ENCODE measurements at places on chromosomes 16 and 17.
A peak's percentile ranks its signal among the peaks of the same experiment; 100 is the strongest.

DNA sequence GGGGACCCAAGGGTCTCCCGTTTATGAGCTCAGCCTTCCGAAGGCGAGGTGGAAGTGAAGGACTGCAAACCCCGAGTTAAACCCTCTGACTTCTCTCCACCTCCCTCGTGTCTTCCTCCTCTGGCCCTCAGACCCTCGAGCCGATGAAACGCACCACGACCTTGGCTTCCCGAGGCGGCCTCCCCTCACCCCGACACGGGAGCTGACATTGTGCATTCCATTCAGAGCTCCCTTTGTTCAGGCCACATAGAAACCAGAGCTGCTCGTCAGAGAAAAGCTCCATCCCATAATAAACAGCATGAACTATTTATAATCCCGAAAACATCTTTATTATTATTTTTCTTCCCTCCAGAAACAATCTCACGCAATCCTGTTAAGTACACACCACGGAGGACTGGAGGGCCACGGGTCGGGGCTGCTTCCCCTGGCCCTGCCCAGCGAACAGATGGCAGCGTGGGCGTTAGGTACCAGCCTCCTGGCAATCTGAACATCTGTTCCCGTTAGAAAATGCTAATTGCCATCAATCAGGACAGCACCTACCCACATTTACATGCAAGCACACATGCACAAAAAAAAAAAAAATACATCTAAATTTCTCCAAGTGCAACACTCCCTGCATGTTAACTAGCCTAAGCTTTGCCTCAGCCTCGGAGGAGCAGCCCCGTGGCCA, 145.7 kb downstream of the RBFOX3 start:
- no peak for DNase-seq

GRCh38 chr16:6528217-6528616, 804.4 kb upstream of the RBFOX1 start:
- no peak for DNase-seq

DNA sequence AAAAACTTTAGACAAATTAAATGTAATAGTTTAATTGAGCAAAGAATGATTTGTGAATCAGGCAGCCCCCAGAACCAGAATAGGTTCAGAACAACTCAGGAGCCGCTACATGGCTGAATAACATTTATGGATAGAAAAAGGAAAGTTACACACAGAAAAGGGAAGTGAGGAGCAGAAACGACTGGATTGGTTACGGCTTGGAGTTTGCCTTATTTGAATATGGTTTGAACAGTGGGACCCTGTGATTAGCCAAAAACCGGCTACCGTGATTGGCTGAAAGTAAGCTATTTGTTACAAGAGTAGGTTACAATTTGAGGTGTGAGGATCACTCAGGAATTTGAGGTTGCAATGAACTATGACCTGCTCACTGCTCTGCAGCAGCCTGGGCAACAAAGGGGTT, 1139.8 kb downstream of the CDH11 start:
- DNase-seq: no peak

GRCh38 chr16:11051430-11051829, 107.1 kb downstream of the CLEC16A start:
- no peak for DNase-seq

DNA sequence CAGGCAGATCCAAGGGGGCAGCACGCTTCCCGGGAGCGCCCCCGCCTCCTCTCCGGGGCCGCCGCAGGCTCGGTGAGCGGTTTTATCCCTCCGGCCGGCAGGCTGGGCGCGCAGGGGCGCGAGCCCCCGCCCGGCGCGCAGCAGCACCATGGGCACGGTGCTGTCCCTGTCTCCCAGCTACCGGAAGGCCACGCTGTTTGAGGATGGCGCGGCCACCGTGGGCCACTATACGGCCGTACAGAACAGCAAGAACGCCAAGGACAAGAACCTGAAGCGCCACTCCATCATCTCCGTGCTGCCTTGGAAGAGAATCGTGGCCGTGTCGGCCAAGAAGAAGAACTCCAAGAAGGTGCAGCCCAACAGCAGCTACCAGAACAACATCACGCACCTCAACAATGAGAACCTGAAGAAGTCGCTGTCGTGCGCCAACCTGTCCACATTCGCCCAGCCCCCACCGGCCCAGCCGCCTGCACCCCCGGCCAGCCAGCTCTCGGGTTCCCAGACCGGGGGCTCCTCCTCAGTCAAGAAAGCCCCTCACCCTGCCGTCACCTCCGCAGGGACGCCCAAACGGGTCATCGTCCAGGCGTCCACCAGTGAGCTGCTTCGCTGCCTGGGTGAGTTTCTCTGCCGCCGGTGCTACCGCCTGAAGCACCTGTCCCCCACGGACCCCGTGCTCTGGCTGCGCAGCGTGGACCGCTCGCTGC, 832 bp downstream of the CDK5R1 start:
- peak; percentile 73 for DNase-seq

- no peak for DNase-seq
Observed at GRCh38 chr17:80819422-80820164, 172.0 kb upstream of the CHMP6 start.

DNA sequence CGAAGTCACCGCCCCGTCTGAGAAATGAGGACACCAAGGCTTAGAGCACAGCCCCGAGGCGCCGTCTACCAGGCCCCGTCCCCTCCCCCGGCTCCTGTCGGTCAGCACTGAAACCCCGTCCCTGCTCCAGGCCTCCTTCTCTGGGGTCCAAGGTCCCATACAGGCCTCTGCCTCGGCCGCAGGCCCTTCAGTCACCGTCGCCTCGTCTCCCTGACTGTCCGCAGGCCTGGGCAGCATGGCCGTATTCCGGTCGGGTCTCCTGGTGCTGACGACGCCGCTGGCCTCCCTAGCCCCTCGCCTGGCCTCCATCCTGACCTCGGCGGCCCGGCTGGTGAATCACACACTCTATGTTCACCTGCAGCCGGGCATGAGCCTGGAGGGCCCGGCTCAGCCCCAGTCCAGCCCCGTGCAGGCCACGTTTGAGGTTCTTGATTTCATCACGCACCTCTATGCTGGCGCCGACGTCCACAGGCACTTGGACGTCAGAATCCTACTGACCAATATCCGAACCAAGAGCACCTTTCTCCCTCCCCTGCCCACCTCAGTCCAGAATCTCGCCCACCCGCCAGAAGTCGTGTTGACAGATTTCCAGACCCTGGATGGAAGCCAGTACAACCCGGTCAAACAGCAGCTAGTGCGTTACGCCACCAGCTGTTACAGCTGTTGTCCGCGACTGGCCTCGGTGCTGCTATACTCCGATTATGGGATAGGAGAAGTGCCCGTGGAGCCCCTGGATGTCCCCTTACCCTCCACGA, 617 bp downstream of the COASY start:
- no peak for DNase-seq

DNA sequence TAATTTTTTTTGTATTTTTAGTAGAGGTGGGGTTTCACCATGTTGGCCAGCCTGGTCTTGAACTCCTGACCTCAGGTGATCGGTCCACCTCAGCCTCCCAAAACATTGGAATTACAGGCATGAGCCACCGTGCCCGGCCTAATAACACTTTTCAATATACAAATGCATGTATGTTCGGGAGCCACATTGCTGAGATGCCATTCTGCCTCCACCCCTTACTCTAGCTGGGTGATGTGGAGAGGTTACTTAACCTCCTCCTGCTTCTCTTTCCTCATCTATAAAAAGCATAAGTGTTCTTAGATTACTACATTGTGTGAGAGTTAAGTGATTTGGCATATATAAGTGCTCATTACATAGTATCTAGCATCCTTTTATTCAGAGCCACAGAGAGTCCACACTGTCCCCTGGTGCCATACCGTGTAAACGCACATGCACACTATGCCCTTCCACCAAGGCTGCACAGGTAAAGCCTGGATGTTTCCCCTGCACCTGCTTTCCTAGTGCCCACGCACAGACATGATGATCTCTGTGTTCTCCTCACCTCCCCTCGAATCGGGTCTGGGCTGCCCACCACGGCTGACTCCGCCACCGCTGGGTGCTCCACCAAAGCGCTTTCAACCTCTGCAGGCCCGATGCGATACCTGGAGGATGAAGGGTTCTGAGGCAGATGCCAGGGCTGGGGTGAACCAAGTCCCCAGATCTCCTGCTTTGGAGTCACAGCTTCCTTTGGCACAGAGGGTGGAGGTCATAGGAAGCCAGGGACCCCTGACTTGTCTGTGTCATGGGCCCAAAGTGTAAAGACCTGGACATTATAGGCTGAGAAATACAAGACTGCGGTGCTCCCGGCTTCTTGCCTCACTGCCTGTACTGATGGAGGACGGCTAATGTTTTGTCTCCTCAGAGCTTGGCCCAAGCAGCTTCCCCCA, 49.0 kb upstream of the ACSM2B start:
- no peak for DNase-seq

GRCh38 chr16:48607056-48607825, 2.7 kb downstream of the N4BP1 start:
- no peak for DNase-seq

Data from GM20000 (cell line).